ENCODE measurements at places on chromosomes 1 and 21.

DNA sequence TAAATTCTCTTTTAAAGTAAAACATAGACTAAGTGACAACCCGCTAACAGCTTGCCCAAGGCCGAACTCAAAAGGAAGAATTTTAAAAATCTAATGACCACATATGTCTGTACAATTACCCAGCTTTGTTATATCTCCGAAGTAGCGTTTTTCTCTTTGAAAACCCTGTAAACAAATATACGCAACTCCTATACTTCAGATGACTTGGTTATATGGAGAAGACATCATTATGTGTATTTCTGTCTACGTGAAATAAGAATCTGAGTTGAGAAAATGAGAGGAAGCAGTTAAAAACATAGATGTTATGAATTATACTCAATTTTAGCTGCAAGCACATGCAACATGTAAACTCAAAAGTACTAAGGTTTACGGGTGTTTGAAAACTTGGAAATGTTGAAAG is 2.0 kb downstream of the PBX1 start:
- no peak for DNase-seq

- DNase-seq: no peak
Measured at GRCh38 chr1:67476006-67476482, 45.8 kb upstream of the SERBP1 start.

- DNase-seq: no peak
Measured at GRCh38 chr1:78329475-78329874, 161.3 kb upstream of the PTGFR start.

GRCh38 chr1:204634260-204634910 is 51.2 kb downstream of the LRRN2 start:
- no peak for DNase-seq
